ENCODE measurements at places on chromosomes 4 and X. TPM values are rescaled to one million over a fixed set of nuclear protein-coding genes. Genes with fewer than 3 reads are reported as not detected.

SLC10A6 gene
- total RNA-seq, result 0.82 TPM

GASK1B gene
- 63.4 TPM for total RNA-seq

GAGE2A gene
- not detected for total RNA-seq

CHST7 gene
- total RNA-seq, result 13.8 TPM

FGF13 gene
- total RNA-seq, result 0.59 TPM

SLIT2 gene
- 8.5 TPM for total RNA-seq

CTAG2 gene
- not detected for total RNA-seq

FSTL5 gene
- not detected for total RNA-seq

HNRNPD gene
- total RNA-seq, result 113 TPM

CPE gene
- 64.3 TPM for total RNA-seq

ADAMTS3 gene
- total RNA-seq, result 0.42 TPM

RADX gene
- 0.64 TPM for total RNA-seq
